HepG2 (cell line): ENCODE measurements at places on chromosomes 5 and 9.

GRCh38 chr5:121415270-121415669 is 436.4 kb upstream of the FTMT start:
- no peak for DNase-seq

DNA sequence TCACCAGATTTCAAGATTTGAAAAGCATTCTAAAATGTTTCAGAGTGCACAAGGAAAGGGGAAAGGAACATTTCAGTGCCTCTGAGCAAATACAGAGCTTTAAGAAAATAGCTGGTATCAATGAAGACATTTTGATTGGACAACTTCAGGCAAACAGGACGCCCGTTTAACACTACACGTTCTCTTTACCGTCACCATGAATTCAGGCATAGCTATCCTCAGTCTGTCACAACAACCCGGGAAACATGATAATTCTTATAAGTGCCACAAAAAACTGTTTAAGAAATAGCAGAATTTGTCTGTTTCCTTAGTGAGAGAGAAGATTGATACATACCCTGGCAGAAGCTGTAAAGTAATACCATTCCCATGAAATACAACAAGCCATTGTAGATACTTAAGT is 392.4 kb upstream of the PDE4D start:
- DNase-seq, result no peak

DNA sequence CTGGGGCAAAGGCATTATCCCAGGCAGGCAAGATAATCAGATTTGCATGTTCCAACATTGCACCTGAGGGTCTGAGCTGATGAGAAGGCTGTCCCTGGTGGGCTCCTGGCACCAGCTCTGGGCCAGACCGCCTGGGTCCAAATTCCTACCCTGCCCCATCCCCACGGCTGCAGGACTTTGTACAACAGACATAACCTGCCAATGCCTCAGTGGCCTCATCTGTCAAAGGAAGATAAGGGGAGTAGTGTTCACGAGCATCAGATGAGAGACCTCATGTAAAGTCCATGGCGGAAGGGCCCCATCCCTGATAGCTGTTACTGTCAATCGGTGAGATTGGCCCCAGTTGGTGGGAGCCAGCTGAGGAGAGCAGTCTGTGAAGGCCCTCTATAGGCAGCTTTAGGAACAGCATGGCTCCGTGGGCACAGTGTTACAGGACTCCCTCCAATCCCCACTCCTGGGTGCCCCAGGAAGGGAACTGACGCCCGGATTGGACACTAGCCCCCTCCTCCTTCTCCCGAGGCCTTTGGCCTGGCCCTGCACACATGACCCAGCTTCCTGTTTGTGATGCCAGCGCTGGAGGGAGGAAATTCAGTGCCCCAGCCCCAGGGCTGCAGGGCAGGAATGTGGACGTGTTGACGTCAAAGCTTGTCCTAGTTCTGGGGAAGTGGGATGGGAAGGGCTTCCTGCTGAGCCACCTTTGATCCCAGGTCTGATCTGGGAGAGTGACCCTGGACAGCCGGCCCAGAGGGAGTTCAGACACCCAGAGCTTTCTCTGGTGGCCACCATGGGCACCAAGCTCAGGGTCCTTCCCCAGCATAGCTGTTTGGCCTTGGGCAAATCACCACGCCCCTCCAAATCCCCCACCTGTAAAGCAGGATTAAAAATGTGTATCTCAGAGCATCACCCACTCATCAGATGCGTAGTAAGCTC is 56.2 kb downstream of the DUSP1 start:
- DNase-seq, result peak; percentile 91

DNA sequence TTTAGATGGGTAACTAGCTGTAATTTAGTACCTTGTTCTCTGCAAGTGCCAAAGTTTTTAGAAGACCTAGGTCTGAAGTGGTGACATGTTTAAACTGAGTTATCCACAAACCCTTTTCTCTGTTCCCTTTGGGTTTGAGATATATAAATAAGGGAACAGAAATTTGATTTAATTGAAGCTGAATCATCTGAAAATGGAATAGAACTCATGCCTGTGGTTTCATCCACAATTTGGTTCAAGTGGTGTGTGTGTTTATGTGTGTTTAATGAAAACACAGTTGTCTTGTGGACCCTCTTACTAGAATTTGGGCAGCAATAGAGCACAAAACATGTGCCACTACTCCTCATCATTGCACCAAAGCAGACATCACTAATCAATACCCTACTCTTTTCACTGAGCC is 216.9 kb downstream of the GLIS3 start:
- DNase-seq, result no peak

DNA sequence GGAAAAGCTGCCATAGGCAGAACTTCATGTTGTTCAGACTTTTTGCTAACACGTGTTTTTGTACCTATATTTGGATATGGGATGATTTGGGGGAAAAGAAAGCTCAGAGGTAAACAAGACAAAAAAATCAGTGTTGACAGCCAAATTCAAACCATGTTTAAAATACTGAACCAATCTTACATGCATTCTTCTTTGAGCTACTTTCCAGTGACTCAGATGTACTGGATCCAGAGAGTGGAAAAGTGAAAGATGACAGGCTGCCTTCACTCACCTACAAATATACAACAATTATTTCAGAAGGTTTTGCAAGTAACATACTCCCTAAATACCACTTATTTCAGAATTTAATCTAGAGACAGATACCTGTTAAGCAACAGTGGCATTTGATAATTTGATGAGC is 165.7 kb downstream of the MPDZ start:
- no peak for DNase-seq

GRCh38 chr5:155313518-155313917 is 300.0 kb downstream of the KIF4B start:
- no peak for DNase-seq

DNA sequence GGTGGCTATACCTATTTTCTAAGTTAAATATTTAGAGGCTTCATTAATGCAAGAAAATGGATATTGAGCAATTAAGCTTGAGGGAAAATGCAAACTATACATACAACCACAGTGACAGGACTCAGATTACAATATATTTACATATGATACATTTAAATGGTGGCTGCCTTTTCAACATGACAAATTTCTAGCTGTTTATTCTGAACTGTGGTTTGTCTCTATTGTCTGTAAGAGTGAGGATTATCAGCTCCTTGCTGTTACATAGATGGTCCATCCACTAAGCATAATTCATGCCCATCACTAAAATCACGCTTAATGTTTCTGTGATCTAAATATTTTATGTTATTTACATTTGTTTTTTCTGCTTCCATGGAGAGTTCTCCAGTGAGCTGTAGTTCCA is 81.1 kb upstream of the SGCD start:
- DNase-seq, result no peak

DNA sequence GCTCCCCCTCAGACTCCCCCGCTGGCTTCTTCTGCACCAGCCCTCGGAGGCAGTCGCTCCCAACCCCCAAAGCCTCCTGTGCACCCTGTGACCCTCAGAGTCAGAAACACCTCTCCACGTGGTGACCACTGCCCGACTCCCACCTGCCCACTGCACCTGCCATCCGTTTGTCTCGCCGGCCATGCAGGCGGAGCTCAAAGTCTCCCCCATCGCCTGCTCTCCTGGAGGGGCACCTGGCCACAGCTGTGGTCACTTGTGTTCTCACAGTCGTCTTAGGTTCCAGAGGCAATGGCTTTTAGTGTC is 38.2 kb downstream of the MRPL36 start:
- no peak for DNase-seq

DNA sequence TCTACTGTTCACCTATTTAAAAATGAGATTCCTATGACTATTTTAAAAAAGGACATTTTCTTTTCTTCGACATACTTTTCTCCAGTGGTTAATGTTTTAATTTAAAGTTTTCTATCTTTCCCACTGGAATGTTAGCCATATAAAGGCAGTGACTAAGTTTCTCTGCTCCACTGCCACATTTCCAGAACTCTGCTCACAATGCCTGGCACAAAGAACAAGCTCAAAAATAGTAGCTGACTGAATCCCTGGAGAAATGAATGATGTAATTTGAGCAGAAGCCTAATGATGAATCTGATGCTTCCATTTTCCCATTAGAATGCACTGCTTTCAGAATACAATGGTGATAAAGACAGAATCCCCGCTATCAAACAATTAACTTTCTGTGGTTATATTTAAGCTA is 817.8 kb downstream of the MTRR start:
- no peak for DNase-seq

GRCh38 chr9:130174025-130174424 is 1.8 kb downstream of the NCS1 start:
- DNase-seq, result no peak

- DNase-seq, result peak; percentile 13
These were observed 310.2 kb downstream of the CTNND2 start for GRCh38 chr5:11594021-11594420.

DNA sequence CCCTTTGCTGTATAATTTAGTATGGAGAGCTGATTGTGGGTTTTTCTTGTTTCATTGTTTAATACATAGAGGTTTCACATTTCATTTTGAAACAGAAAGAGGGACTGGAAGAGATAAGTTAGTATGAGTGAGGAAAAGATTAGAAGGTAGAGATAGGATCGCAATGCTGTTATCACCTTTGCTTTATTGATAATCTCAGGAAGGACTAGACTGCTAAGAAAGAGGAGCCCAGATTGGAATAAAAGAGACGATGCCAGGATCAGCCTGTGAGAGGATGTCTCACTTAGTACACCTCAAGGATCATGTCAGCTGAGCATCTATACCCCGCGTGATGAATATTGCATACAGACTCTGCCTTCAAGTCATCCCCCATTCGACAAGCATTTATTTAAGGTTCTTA is 178.0 kb upstream of the DMAC1 start:
- no peak for DNase-seq

- DNase-seq, result no peak
These were observed 80.1 kb downstream of the COL15A1 start for GRCh38 chr9:99023831-99024230.

DNA sequence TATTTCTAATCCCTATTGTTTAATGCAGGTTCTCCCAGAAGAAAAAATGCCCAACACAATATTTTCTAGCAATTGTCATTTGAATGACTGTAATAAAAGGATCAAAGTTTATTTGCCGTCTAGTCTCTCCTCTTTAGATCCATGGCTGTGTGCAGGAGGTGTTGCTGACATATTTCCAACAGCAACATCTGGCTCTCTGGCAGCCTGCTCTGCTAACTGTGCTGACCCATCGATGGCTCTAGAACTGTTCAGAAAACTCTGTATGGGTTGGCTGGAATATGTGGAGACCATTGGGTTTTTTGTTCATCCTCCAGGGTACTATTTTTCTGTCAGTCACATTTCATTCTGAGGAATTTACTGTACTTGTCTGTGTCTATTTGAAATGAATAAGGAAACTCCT is 202.0 kb upstream of the SLC27A6 start:
- no peak for DNase-seq

DNA sequence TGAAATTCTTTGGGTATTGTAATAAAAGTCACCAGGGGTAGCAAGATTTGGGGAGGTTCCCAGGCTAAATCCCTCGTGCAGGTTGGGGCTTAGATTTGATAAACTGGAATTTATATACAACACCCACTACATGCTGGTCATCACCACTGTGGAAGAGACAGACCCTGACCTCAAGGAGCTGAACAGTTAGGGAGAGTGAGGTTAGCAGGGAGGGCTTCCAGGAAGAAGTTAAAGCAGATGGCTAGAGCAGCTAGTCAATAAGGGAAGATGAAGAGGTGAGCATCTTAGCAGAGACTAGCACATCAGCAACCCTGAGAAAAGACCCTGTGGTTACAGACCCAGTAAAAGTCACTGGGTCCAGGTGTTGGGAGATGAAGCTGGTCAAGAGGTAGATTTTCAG is 6.4 kb downstream of the CTSL start:
- no peak for DNase-seq

DNA sequence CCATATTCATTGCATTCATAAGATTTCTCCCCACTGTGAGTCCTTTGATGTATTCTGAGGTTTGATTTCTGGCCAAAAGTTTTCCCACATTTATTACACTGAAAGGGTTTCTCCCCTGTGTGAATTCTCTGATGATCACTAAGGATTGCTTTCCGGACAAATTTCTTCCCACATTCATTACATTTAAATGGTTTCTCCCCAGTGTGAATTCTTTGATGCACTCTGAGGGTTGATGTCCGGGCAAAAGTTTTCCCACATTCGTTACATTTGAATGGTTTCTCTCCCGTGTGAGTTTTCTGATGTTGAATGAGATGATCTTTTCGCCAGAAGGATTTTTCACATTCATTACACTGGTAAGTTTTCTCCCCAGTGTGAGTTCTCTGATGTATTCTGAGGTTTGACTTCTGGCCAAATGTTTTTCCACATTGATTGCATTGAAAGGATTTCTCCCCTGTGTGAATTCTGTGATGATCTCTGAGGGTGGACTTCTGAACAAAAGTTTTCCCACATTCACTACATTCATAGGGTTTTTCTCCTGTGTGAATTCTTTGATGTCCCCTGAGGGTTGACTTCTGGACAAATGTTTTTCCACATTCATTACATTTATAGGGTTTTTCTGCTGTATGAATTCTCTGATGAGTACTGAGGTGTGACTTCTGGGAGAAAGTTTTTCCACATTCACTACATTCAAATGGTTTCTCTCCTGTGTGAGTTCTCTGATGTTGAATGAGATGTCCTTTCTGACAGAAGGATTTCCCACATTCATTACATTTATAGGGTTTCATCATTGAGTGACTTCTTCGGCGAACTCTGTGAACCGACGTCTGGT is 18.8 kb downstream of the ZNF510 start:
- no peak for DNase-seq

DNA sequence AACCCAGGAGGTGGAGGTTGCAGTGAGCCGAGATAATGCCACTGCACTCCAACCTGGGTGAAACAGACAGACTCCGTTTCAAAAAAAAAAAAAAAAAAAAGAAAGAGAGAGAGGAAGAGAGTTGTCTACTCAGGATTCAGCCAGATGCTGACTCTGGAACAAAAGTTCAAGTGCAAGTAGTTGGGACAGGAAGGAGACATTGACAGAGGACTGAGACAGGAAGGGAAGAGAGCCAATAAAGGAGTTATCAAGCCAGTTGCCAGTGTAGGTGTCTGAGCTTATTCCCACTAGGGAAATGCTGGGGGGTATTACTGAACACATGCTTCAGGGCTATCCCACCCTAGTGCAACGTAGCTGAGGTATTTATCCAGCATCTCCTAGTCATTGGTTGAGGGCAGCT is 147.7 kb upstream of the SLC1A3 start:
- no peak for DNase-seq

GRCh38 chr5:128706269-128706668 is 168.2 kb upstream of the FBN2 start:
- DNase-seq, result no peak

DNA sequence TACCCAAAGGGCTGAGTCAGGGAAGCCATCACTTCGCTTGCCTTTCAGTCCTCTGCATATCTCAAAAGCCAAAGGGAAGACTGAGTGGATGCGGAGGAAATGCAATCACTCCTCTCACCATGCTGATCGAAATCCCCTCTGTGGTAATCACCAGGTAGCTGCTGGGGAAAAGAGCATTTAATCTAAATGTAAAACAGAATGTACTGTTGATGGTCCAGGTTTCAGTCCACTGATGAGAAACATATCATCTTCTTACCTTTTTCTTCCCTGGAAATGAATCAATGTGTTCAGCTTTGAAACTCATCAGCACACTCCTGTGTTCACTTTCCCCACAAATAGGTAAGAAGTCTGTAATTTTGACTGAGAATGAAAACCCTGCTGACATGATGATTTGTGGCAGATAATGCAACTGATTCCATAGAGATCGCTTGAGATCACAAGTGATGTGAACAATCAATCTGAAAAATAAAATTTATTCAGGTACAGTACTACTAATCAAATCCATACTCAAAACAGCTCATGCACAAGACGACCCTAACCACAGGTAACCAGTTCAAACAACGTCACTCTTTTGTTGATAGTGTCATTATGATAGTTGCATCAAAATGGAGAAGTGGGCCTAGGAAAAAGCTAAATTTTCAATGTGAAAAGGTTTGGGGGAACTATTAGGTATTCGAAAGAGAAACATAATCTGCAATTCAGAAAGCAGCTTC is 454.0 kb upstream of the RGMB start:
- DNase-seq, result no peak
